ENCODE measurements at places on chromosomes 13 and 19. TPM values are rescaled to one million over a fixed set of nuclear protein-coding genes. Genes with fewer than 3 reads are reported as not detected.

DNA sequence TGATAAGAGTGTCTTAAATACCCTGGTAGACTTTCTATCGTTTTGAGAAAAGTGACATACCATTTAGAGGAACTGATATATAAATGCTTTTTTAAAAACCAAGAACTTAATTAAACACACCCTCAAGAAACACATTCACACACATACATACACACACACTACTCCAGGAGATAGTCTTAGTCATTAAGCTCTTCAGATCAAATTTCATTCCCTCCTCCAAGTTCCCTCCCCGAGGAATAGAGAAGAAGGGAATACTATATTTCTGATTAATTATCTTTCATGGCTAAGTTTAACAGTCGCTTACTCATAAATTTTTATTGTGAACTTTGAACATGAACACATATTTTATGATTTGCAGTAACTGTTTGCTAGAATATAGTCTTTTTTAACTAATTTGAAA, 1109.5 kb downstream of the SLITRK1 start:
- H3K27ac ChIP-seq: no peak overlapping the region
- H3K27me3 ChIP-seq: no peaks in the 10 kb centered on the region
- H3K4me3 ChIP-seq: no peak overlapping the region

DNA sequence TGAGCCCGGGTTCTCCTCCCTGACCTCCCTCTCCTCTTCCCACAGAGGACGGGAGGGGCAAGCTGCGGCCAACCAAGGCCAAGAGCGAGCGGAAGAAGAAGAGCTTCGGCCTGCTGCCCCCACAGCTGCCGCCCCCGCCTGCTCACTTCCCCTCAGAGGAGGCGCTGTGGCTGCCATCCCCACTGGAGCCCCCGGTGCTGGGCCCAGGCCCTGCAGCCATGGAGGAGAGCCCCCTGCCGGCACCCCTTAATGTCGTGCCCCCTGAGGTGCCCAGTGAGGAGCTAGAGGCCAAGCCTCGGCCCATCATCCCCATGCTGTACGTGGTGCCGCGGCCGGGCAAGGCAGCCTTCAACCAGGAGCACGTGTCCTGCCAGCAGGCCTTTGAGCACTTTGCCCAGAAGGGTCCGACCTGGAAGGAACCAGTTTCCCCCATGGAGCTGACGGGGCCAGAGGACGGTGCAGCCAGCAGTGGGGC, 162.2 kb downstream of the KDM4B start:
- H3K4me1 ChIP-seq: peaks cover 46% of the 10 kb centered on the region
- H3K36me3 ChIP-seq: peaks cover 5% of the 10 kb centered on the region
- no peak for DNase-seq
- H3K27ac ChIP-seq: no peak overlapping the region
- no peaks in the 10 kb centered on the region for H3K27me3 ChIP-seq

DNA sequence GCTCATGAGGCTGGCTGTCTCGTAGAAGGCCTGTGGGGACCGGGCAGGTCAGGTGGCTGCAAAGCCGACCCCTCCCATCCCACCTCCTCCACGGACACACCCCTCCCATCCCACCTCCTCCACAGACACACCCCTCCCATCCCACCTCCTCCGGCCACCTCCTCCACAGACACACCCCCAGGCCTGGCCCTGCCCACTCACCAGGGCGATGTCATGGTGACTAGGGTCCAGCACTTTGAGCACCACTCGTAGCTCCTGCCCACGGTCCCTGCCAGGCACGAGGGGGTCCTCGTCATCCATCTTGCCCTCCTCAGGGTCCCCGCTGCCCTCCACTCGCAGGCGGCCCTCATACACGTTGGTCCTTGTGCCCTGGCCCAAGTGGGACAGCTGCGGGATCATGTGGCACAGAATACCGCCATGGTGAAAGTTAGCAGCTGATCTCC, 18.8 kb downstream of the TYK2 start:
- no peak for DNase-seq
- H3K27me3 ChIP-seq: no peaks in the 10 kb centered on the region
- H3K4me1 ChIP-seq: no peaks in the 10 kb centered on the region
- no peak overlapping the region for H3K27ac ChIP-seq
- H3K4me3 ChIP-seq: no peak overlapping the region

GRCh38 chr19:40163541-40164129, 27.6 kb upstream of the MAP3K10 start:
- no peak overlapping the region for H3K4me3 ChIP-seq
- H3K36me3 ChIP-seq: no peaks in the 10 kb centered on the region
- H3K27me3 ChIP-seq: no peaks in the 10 kb centered on the region
- DNase-seq: no peak
- no peak overlapping the region for H3K27ac ChIP-seq
- H3K4me1 ChIP-seq: no peaks in the 10 kb centered on the region

Gene GPR4
- total RNA-seq: 0.19 TPM

Gene HTR2A
- total RNA-seq: not detected

- peaks cover 3% of the 10 kb centered on the region for H3K36me3 ChIP-seq
- no peak overlapping the region for H3K27ac ChIP-seq
- H3K4me3 ChIP-seq: no peak overlapping the region
Observed at GRCh38 chr19:16380943-16381755, 56.5 kb downstream of the KLF2 start.

DNA sequence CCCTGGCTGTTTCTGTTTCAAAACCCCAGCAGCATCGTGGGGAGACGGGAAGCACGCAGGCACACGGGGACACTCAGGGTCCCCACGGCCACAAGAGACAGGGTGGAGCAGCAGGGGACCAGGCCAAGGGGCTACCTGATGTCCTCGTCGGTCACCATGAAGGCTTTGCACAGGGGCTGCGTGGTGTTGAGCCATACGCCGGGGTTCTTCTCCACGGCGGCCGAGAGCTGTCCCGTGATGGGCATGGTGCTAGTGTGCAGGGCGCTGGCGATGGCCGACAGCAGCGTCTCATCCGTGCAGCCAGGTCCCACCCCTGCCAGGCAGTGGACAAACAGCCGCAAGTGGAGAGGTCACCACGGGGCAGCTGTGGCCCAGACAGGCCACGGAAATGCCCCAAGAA, 11.7 kb downstream of the MBD3 start:
- H3K27me3 ChIP-seq: no peaks in the 10 kb centered on the region
- no peak for DNase-seq
- no peaks in the 10 kb centered on the region for H3K4me1 ChIP-seq
- no peak overlapping the region for H3K27ac ChIP-seq
- no peak overlapping the region for H3K4me3 ChIP-seq

- no peak overlapping the region for H3K27ac ChIP-seq
- no peaks in the 10 kb centered on the region for H3K36me3 ChIP-seq
- peaks cover 5% of the 10 kb centered on the region for H3K4me1 ChIP-seq
- no peaks in the 10 kb centered on the region for H3K27me3 ChIP-seq
- H3K4me3 ChIP-seq: no peak overlapping the region
Observed at GRCh38 chr13:98237331-98237730, 60.3 kb upstream of the RNF113B start.

DNA sequence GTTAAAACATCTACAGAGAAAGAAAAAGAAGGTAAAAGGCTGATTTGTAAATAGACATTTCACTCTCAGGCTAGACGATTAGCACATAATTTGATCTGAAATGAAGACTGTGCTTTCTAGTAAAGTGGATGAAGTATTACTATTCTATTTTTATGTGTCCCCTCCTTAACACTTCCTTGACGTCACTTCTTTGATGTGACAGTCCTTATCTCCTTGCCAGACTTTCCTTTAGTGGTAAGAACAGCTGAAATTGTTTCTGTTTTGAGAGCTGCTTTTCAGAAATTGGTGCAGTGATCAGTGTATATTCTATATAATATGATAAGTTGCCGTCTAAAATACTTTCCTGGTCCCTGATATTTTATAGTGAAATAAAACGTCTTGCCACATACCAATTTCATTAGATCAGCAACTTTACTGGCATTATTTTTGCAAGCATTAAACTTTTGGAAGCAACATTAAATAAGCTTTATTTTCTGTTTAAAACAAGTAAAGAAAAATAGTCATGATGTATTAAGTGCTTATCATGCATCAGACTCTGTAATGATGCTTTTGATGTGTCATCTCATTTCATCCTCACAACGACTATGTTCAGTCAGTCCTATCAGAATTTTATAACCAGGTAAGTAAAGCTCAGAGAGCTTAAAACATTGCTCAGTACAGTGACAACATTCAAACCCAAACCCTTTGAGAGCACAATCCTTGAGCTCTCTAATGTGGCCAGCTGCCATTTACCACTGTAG, 210.3 kb upstream of the PCDH9 start:
- H3K36me3 ChIP-seq: no peaks in the 10 kb centered on the region
- no peak for DNase-seq
- H3K4me1 ChIP-seq: no peaks in the 10 kb centered on the region
- no peak overlapping the region for H3K4me3 ChIP-seq
- H3K27me3 ChIP-seq: no peaks in the 10 kb centered on the region

DNA sequence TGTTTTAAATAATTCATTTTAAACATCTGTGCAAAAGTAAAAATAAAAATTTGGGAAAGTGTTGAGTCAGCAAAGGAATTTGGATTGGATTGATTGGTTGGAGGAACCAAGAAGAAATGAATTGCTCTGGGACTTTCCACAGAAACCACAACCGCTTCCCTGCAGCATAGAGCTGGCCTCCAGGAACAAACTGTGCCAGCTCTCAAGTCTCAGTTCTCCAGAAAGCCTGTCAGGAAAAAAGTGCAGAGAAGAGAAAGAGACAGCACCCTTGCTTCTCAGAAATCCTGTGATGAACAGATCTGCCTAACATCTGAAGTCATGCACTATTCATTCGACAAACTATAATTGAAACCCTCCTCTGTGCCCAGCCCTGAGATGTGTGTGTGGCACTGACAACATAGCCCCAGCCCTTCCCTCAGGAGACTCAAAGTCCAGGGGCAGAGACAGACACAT, 14.8 kb downstream of the LYPD3 start:
- no peaks in the 10 kb centered on the region for H3K4me1 ChIP-seq
- H3K27ac ChIP-seq: no peak overlapping the region
- H3K4me3 ChIP-seq: no peak overlapping the region
- no peaks in the 10 kb centered on the region for H3K36me3 ChIP-seq
- DNase-seq: no peak
- no peaks in the 10 kb centered on the region for H3K27me3 ChIP-seq

Gene WDR62
- total RNA-seq: 39.8 TPM
